ENCODE measurements at places on chromosomes 2 and 18.

- DNase-seq = no peak
Measured at GRCh38 chr2:147646818-147647468, 197.9 kb upstream of the ACVR2A start.

DNA sequence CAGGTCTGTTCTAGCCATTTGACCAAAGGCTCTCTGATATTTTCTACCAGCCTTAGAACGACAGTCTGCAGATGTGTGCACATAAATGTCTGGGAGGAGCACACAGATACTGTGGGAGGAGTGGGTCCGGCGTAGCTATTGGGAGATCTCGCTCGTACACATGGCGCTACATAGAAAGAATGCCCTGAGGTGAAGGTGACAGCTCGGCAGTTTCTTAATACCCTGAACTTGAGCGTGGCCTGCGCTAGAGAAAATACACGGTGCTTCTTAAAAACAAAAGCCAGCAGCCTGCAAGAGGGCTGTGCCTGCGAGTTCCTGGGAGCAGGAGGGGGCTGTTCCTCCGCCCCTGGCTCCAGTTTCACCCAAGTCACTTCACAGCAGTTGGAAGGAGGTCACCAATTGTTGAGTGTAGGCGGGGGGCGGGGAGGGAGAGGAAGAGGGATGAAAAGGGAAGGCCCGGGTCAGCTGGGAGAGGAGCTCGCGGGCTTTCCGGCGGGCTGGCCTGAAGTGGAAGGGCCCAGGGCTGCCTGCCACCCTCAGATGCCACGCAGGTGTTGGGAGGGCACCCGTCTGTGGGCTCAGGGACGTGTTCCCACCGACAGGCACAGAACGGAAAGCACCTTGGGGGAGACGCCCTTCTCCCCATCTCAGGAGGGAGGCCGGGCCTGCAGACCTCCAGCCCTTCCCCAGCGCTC lies 124.7 kb upstream of the ZNF516 start:
- DNase-seq = no peak

DNA sequence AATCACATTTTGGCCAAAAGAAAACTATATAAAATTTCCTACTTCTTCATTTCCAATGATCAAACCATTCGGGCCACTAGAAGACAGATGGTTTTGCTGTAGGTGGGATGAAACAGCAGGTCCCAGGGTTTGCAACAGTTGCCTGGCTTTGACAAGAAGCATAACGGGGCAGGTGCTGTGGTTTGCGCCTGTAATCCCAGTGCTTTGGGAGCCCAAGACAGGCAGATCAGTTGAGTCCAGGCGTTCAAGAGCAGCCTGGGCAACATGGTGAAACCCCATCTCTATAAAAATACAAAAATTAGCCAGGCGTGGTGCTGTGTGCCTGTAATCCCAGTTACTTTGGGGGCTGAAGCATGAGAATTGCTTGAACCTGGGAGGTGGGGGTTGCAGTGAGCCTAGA lies 81.4 kb upstream of the XPO1 start:
- DNase-seq = no peak

GRCh38 chr2:73640946-73641766 lies 1.1 kb downstream of the NAT8 start:
- DNase-seq = no peak

DNA sequence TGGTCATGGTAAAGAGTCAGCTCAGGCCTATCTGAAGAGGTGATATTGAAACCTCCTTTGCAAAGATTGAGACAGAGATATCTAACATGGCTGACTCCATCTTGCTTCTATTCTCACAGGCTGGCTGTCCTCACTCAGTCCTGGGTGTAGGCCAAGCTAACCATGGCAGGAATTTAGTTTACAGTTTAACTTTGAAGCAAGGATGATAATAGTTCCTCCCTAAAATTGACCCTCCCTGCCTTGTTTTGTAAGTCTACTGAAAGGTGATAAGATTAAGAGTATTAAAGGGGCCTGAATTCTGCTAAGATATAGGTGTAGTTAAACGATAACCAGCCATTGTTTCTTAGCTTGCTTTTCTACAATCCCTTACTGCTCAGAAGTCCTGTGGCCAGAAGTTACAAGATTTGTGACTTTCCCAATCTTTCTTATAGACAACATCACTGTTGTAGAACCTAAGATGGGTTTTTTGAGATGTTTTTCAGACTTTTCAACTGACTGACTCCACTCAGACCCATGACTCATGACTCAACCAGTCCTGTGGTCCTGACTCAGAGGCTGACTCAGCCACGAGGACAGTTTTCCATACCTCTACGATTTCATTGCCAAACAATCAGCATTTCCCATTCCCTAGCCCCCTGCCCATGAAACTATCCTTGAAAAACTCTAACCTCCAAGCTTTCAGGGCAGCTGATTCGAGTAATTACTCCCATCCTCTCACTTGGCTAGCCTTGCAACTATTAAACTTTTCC lies 195.7 kb upstream of the SESTD1 start:
- no peak for DNase-seq

All from activated CD4-positive, CD25-positive, alpha-beta regulatory T cell treated with anti-CD3 and anti-CD28 coated beads, Interleukin-2, amount 50 U/mL, for 16 hours (primary cell).